ENCODE measurements at places on chromosomes 7 and 10.

GRCh38 chr10:93999401-93999851, 5.7 kb downstream of the PLCE1 start:
- no peak for DNase-seq

DNA sequence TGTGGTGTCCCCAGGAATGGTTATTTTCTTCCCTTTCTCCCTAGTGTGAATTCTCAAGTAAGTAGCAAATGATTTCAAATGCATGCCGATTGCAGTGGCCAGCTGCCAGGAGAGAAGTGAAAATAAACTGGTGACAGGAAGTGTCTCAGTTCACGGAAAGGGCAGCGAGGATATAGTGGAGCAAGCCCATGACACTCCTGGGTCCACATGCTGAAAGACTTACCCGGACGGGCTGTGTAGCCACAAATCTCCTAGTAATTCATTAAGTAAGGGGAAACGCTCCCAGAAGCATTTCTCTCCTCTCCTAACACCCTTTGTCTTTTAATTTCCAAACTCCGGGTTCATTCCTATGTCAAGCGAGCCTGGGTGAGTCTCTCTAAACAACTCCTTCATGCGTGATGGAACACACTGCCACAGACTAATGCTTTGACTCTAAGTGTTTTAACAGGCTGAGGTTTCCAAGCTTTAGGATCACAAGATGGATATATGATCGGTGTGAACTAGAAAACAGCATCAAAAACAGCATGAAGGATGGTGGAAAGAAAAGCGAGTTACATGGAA, 125.6 kb downstream of the CYP26A1 start:
- DNase-seq: no peak

- DNase-seq: no peak
These were observed 414.7 kb upstream of the GHITM start for GRCh38 chr10:83724471-83725241.

DNA sequence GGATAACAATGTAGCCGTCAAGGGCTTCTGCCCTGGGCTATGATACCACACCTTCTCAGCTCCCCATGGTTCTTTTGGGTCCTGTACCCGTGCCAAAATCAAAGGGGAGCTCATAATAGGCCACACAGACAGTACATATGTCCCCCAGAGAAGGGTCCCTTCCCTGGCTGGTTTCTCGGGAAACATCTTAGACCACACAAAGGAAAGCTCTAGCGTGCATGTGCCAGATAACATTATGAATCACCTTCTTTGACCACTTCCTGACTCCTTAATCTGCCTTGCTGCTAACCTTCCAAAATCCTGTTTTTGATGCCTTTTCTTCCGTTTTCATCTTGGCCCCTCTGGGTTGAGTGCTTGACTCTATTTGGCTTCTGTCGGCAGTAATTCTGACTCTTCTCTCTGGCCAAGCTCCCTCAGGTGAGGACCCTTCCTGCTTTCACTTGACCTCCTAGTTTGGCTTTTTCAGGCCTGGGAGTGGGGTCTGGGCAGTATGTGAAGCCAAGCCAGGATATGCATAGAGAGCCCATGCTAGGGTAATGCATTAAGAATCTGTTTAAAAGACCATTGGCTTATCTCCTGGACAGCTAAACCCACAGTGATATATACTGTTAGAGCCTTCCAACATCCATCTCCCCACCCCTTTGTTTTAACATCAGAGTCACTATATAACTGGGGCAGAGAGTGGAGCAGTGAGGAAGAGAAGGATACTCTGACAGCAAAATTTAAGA, 84.8 kb downstream of the ANLN start:
- no peak for DNase-seq

GRCh38 chr10:13270877-13271551, 28.9 kb downstream of the PHYH start:
- DNase-seq: no peak

GRCh38 chr10:78906734-78907390, 161.9 kb upstream of the ZMIZ1 start:
- DNase-seq: no peak

GRCh38 chr10:132499367-132499685, 38.3 kb upstream of the INPP5A start:
- DNase-seq: no peak
